T1000 (cell line): ENCODE measurements at places on chromosomes 12 and 14.
A peak's percentile ranks its signal among the peaks of the same experiment; 100 is the strongest.

GRCh38 chr12:2977776-2978175 lies 18.6 kb downstream of the TEAD4 start:
- DNase-seq, result no peak

DNA sequence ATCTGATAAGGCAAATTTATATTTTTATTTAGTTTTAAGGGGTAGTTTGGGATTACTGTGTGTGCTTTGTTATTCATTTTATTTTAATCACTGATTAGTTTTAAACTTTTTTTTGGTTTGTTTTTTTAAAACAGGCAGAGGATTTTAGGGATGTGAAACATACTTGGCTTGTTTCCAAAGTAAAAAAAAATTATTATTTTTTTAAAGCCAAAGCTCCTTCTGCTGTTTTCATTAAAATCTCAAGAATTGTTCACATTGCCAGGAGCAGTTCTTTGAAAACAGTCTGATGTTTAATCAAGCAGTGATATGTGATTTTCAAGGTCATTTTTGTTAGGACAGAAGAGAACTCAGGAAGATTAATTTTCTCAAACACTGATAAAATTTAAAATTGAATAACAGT lies 11.2 kb downstream of the TTC8 start:
- no peak for DNase-seq

GRCh38 chr12:120495186-120495730 lies 655 bp upstream of the DYNLL1 start:
- no peak for DNase-seq

GRCh38 chr12:86456776-86457175 lies 200.6 kb upstream of the MGAT4C start:
- no peak for DNase-seq

DNA sequence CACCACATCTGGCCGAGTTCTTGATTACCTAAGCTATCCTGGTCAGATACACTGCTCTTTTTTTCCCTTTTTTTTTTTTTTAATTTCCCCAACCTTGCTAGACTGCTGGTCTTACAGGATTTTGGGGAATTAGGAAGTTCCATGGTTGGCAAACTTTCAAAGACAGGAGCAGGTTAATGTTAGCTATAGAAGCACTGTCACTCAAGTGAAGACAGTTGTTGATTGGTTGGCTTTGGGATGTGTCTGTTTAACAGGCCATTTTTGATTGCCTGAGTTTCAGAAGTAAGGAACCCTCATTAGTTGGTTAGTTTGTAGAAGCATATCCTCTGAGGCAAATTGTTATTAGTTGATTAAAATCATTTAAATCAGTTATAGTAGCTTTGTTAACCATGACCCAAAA lies 36.8 kb downstream of the RAP1B start:
- DNase-seq, result no peak

GRCh38 chr12:106248846-106249371 lies 1.1 kb upstream of the CKAP4 start:
- peak; percentile 24 for DNase-seq

DNA sequence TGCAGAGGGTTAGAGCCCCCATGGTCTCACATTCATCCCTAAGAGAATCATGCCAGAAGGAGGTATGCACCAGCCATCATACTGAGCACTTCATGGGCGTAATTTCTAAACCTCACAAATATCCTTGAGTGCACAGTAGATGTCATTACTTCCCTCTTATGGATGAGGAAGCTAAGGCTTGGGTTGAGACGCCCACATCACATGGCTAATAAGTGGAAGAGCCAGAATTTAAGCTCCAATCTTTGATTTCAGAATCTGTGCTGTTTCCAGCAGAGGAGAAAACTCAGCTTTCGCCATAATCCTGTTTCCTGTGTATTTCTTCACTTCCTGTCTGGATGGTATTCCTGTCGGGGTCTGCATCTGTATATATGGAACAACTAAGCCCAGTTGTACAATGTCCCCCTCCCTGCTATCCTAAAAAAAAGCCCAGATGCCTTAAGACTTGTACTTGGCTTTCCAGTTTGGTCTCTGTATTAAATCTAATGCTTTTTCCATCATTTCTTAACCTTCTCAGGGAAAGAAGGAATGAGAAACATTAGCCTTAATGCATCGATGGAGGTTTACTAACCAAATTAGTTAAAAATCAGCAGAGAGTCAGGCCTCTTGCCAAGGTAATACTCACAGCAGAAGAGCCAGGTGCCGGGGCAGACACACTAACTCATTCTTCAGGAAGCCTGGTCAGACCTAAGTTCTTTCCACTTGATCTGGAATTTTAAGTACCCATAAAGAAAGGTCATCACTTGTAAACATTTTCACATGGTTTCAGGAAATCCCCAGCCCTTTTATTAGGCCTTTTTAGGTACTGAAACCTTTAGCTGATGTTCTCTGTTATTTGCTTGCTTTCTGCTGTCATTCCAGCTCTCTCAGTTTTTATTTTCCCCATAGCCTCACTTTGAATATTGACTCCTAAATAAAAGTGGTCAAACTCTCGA lies 5.3 kb downstream of the ISCU start:
- DNase-seq, result no peak

GRCh38 chr12:102808412-102808811 lies 108.6 kb downstream of the PAH start:
- DNase-seq, result no peak

DNA sequence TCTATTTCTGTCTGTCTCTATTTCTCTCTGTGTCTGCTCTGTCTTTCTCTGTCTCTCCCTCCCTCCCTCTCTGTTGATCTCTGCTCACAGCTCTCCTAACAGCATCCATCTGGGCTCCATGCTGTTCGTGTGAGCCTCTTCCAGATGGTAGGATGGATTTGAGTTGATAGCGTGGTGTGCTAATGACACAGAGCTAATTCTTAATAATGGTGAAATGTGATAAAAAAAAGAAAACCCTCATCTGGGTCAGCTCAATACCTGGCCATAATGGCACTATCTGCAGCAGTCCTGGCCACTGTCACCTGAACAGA lies 96.4 kb downstream of the AACS start:
- no peak for DNase-seq

DNA sequence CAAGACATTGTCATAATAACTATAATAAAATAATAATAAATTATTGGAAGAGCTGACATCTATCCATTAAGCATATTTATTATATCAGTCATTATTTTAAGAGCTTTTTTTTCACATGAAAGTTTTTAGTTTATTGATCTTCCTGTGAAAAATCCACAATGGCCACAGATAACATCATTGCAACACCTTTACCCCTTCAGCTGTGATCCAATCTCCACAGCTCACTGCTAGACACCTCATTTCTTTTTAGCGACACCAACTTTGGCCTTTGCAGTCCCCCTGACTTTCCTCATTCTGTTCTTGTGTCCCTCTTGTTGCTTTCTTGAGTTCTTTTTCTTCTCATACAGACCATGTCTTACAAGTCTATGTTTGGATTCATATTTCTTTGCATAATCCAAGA lies 67.4 kb downstream of the STON2 start:
- DNase-seq, result no peak

DNA sequence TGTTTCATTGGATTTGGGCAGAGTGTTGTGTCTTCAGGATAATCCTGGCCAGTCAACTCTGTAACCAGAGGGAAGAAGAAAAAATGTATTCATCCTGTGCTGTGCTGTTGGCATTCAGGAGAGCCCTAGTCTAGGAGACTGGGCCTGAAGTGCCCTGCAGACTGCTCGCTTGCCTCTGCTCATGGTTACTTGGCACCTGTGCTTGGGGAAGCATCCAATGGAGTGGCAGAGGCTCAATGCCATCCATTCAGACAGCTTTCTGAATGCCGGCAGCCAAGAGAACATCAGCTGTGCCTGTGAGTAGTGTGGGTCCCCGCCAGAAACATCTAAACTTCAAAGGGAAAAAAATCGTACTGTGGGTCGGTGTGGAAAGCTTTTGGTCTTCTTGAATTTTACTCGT lies 124.2 kb downstream of the SRGAP1 start:
- no peak for DNase-seq

DNA sequence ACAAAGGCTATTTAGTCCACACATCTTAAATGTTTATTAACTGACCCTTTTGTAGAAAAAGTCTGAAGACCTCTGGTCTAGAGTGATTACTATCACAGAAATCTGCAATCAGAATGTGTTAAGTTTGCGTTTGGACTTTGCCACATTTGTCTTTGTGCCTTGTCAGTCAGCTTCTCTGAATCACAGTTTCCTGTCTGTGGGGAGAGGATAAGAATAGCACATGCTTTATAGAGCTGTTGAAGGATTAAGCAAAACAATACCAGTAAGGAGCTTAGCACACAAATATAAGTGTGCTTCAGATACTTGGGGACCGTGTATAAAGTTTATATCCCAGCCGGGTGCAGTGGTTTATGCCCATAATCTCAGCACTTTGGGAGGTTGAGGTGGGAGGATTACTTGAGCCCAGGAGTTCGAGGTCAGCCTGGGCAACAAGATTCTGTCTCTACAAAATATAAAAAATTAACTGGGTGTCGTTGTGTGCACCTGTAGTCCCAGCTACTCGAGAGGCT lies 63.0 kb upstream of the BTG1 start:
- DNase-seq, result no peak

GRCh38 chr14:67556671-67557070 lies 23.6 kb downstream of the PLEKHH1 start:
- DNase-seq, result no peak

- no peak for DNase-seq
Observed at GRCh38 chr12:55915482-55915859, 12.2 kb downstream of the PYM1 start.

GRCh38 chr12:130517588-130517987 lies 179.9 kb downstream of the PIWIL1 start:
- no peak for DNase-seq

GRCh38 chr14:55301437-55302121 lies 30.4 kb downstream of the FBXO34 start:
- DNase-seq, result no peak

DNA sequence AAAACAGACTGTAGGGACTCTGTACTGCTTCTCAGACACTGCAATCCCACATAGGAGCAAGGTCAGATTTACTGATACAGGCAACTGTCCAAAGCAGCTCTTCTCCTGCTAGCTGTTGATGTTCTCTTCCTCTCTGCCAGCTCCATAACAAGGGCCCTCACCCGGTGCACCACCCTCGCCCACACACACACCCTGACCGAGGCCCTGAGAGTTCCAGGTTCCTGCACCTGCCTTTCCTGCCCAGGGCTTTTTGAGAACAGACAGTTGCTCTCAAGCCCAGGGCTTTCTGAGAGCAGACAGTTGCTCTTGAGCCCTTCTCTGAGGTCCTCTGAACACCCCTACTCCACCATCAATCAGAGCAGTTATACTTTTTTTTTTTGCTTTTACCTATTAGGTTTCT lies 233.8 kb upstream of the GARIN6 start:
- DNase-seq, result no peak

- no peak for DNase-seq
Observed at GRCh38 chr12:54616933-54617680, 17.6 kb downstream of the LACRT start.

GRCh38 chr12:109811624-109811995 lies 21.6 kb downstream of the TRPV4 start:
- DNase-seq, result no peak

GRCh38 chr12:108587826-108588225 lies 10.1 kb downstream of the TMEM119 start:
- DNase-seq, result no peak

DNA sequence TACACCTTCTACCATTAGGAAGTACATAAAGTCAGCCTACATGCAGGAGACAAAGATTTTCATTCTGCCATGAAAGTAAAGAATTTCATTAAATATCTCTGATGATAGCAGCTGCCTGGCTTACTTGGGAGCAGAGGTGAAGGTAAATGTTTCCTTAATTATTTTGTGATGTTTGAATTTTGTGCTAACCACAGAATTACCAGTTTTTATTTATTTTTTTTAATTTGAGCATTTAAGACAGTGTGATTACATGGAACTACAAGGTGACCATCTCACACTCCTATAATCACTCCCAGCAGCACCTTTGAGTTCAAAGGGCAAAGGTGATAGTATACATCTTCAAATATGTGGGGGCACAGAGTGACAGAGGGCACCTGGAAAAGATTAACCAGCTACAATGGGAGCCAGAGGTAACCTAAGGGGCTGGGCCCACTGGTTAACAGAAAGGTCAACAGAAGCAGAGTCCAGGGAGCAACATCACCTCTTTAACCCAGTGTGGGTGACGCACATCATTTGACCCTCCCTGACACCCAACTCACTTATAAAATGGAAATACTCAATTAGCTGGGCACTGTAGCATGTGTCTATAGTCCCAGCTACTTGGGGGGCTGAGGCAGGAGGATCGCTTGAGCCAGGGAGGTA lies 65.0 kb downstream of the GCH1 start:
- no peak for DNase-seq

GRCh38 chr14:68781161-68782021 lies 11.5 kb downstream of the ZFP36L1 start:
- DNase-seq, result no peak

GRCh38 chr12:15268927-15269552 lies 47.8 kb upstream of the RERG start:
- peak; percentile 14 for DNase-seq

GRCh38 chr12:4189721-4190120 lies 83.8 kb upstream of the CCND2 start:
- no peak for DNase-seq

DNA sequence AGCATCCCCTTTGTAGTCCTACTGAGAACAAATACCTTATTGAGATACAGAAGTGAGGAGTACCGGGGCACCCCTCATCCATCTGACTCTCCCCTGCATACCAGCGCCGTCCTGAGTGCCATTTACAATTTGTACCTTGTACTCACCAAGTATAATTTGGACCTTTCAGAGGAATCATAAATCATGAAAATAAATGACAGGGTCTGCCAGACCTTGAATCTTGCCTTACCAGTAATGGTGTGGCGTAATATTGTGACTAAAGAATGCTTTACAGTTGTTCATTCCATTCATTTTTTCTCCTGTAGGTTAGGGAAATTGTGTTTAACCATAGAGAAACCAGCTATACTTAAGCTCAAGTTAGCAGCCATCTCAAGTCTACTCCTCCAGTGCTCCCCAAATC lies 243.7 kb upstream of the RGS6 start:
- DNase-seq, result no peak

GRCh38 chr14:79631276-79631675 lies 580.0 kb downstream of the DIO2 start:
- DNase-seq, result no peak

DNA sequence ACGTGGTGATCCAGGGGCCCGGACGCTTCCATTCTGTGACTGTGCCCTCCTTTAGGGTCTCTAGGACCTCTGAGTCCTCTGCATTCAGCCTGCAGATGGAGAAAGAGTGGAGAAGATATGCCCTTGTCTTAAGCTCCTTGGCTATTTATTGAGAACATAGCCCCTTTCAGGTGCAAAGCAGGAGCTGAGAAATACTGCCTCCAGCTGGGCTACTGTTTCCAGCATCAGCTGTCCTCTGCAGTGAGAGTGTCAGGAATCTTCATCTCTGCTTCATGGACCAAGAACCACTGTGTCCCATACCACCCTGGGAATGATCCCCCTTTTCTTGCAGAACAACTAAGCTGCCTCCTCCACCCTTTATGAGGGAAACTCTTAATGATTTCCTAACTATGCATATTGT lies 47.8 kb upstream of the CEP83 start:
- no peak for DNase-seq

- no peak for DNase-seq
Observed at GRCh38 chr12:49377386-49377785, 10.1 kb downstream of the SPATS2 start.
